ENCODE measurements at places on chromosomes 2 and 18. TPM values are rescaled to one million over a fixed set of nuclear protein-coding genes. Genes with fewer than 3 reads are reported as not detected.

The COL3A1 gene
- 7,572 TPM for polyA plus RNA-seq

DNA sequence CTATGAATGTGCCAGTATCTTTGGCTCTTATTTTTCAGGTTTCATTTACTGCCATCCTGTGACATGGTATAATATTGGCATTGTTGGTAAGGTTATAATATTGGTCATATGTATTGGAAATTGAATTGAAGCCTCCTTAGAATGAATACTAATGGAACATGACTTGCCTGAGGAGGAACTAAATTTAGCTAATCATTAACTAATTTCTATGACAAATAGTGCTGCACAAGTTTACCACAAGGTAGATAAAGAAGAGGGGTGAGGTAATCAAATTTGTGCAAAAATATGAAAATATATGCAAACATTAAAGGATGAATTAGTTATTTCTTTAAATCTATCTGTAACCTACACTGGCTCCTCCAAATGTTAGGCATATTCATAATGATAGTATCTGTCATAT is 43.2 kb upstream of the ORC2 start:
- DNase-seq = no peak

DNA sequence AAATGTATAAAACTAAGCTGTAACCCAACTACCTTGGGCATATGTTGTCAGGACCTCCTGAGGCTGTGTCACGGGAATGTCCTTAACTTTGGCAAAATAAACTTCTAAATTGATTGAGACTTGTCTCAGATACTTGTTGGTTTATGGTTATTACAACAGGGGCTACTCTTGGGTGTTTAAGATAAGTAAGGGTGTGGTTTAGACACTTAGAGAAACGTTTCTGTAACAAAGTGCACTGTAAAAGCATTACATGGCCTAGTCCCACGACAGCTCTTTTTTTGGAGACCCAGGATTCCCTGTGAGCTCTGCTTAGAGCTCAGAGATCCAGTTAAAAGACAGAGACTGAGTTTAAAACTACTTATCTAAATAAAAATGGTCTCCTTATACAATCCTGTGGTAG is 32.3 kb upstream of the LIPG start:
- DNase-seq = no peak

The MREG gene
- 4.7 TPM for polyA plus RNA-seq

The FABP1 gene
- 0.34 TPM for polyA plus RNA-seq

GRCh38 chr18:72460210-72460680 is 83.9 kb downstream of the CBLN2 start:
- DNase-seq = no peak

GRCh38 chr2:132538331-132538855 is 121.8 kb downstream of the GPR39 start:
- no peak for DNase-seq

The TCF23 gene
- polyA plus RNA-seq = 0.56 TPM

DNA sequence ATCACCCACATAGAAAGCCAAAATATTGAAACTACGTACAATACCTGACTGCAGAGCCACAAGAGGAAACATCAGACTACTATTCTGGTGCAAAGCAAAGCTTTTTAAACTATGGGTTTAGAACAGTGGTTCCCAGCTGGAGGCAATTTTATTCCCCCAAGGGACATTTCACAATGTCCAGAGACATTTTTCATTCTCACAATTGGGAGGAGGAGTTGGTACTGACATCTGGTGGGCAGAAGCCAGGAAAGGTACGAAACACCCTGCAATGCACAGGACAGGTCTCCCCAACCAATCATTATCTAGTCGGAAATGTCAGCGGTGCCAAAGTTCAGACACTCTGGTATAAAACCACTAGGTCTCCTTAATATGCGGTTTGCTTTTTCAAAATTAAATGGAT is 88.4 kb upstream of the ARL5A start:
- no peak for DNase-seq

- DNase-seq = no peak
Observed at GRCh38 chr2:112465382-112465781, 16.6 kb upstream of the TTL start.

- DNase-seq = peak; percentile 36
Observed at GRCh38 chr2:159807183-159808031, 9.4 kb upstream of the CD302 start.

DNA sequence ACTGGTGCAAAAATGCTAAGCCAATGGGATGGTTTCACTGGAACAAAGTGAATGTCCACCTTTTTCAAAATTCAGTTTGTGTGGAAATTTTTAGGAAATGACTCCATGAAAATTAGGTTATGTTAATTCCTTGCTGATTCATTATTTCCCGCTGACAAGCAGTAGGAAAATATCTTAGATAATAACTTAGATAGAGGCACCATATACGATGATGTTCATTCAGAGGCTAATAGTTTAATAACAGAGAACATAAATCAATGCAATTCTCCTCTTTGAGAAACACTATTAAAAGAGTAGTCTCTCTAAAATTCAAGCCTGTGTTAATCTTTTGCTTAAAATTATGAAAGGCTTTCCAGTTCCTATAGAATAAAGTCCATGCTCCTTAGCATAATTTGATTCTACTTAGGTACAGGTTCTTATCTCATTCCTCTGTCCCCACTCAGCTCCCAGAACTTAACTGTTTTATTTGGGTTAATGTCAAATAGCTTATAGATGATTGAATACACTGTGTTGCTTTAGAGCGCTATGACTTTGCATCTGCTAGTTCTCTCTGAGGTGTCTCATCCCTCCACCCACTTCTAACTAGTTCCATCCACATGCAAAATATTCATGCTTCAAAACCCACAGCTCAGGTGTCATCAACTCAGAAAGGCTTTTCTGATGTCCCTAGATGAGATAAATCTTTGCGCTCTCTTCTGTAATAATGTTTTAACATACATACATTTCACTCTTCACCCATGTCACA is 503.6 kb downstream of the ERBB4 start:
- DNase-seq = no peak

GRCh38 chr18:62209046-62209445 is 22.0 kb downstream of the RELCH start:
- DNase-seq = no peak

The PARD3B gene
- 10.2 TPM for polyA plus RNA-seq

GRCh38 chr2:82752396-82752795 is 1706.7 kb downstream of the SUCLG1 start:
- no peak for DNase-seq

DNA sequence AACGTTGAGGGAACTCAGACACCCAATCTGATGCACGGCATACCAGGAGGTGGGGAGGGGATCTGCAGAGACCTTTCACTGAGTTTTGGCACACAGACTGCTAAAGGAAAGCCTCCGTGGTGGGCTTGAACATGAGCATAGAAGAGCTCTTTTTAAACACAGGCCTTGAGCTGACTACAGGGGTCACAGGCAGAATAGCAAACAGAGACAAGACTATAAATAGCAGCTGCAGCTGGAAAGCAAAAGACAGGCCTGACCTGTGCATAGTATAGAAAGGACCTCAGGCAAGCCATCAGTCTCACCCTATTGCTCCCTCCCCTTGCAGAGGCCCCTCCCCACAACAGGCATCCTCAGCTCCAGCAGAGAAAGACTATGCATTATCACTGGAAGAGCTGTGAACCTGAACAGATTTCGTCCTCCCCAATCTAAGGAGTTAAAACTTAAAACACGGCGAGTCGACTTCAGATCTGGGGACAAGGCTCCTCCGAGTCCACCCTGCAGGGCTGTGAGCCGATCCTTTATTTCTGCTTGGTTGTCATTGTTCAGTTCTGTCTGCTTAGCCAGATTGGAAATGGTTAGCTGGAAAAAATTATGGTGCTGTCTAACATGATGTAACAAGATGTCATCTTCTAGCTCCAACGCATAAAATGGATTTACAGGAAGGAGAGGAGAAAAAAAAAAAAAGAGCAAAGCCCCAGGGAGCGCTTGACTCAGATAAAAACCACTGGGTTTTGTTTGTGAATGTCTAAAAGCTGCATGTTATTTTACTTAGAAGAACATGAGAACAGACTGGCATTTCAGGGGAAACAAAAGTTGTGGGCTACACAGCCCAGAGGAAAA is 25.2 kb upstream of the LCLAT1 start:
- peak; percentile 69 for DNase-seq

- no peak for DNase-seq
Observed at GRCh38 chr18:7133181-7133580, 15.6 kb upstream of the LAMA1 start.

DNA sequence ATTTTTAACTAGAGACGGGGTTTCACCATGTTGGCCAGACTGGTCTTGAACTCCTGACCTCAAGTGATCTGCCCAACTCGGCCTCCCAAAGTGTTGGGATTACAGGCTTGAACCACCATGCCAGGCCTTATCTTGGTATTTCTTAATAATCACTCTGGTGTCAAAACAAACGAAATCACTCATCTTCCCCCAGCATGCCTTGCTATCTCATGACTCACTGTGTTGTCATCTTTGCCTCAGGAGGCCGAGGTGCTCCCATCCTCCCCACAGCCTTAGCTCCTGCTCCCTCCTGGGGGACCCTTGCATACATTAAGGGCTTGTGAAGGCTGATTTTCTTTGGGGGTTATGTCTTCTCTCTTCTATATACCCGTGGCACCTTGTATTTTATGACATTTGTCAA is 250.1 kb upstream of the DPP10 start:
- no peak for DNase-seq
